ENCODE measurements at places on chromosomes 16 and 17.

GRCh38 chr17:12644623-12645022 is 21.1 kb upstream of the MYOCD start:
- DNase-seq = no peak

- DNase-seq = no peak
Measured at GRCh38 chr17:1588821-1589585, 26.4 kb upstream of the PITPNA start.

GRCh38 chr16:4208341-4208751 is 33.5 kb downstream of the SRL start:
- DNase-seq = no peak

GRCh38 chr16:19781226-19781625 is 63.2 kb downstream of the IQCK start:
- no peak for DNase-seq

- no peak for DNase-seq
Measured at GRCh38 chr17:32497431-32498205, 10.8 kb downstream of the CDK5R1 start.

DNA sequence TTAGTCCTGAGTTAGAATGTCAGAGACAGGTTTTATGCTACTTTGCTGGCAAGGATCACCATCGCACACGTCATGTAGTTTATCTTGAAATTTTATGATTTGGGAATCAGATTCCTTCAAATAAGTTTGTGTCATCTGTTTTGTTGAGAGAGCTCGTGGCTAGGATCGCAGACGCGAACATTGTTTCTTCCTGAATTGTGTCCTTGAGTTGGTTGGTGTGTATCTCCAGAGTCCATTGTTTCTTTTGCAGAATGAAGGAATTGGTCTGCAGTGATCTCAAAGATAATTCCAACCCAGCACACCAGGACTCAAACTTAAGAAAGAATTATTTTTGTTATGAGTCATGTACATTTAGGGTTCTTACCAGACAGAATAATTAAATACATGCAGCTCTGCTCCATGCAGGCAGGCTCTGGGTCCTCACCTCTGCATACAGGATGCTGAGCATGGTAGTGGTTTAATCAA is 51.6 kb downstream of the PRKCA start:
- DNase-seq = no peak

DNA sequence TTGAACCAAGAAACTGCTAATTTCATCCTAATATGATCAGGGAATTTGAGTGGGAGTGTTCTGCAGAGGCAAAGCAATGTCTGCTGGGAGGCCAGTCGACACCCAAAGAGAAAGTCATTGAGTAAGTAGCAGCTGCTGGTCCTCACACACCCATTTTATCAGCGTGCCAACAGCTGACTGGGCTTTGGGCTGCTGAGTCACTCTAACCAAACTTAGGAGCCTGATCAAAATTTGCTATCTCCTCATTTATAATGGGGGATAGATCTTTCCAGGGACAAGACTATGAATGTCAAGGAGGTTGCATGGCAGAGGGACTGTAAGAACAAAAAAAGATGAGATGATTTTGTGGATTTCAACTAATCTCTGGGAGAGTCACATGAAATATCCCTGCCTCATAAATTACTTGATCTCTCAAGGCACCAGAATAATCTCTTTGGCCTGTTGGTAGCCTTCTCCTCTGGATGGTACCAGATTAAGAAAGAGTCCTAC is 32.9 kb downstream of the CPSF4L start:
- DNase-seq = no peak

DNA sequence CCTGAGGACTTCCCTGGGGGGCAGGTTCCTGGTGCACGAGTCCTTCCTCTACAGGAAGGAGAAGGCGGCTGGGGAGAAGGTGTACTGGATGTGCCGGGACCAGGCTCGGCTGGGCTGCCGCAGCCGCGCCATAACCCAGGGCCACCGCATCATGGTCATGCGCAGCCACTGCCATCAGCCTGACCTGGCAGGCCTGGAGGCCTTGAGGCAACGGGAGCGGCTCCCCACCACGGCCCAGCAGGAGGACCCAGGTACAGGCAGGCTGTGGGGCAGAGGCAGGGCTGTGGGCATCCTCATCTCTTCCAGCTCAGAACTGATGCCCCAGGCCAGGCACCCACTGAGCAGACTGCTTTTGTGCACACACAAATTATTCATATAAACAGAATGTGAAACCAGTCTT is 25.9 kb upstream of the KREMEN2 start:
- no peak for DNase-seq

DNA sequence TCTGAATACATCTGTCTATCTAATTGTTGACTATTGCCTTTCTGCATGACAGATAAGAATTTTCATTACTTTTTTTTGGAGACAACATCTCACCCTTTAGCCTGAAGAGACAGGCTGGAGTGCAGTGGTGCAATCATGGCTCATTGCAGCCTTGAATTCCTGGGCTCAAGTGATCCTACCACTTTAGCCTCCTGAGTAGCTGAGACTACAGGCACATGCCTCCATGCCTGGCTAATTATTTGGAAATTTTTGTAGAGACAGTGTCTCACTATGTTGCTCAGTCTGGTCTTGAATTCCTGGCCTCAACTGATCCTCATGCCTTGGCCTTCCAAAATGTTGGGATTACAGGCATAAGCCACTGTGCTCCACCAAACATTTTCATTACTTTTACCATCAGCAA is 99.8 kb upstream of the ELAC2 start:
- DNase-seq = no peak

DNA sequence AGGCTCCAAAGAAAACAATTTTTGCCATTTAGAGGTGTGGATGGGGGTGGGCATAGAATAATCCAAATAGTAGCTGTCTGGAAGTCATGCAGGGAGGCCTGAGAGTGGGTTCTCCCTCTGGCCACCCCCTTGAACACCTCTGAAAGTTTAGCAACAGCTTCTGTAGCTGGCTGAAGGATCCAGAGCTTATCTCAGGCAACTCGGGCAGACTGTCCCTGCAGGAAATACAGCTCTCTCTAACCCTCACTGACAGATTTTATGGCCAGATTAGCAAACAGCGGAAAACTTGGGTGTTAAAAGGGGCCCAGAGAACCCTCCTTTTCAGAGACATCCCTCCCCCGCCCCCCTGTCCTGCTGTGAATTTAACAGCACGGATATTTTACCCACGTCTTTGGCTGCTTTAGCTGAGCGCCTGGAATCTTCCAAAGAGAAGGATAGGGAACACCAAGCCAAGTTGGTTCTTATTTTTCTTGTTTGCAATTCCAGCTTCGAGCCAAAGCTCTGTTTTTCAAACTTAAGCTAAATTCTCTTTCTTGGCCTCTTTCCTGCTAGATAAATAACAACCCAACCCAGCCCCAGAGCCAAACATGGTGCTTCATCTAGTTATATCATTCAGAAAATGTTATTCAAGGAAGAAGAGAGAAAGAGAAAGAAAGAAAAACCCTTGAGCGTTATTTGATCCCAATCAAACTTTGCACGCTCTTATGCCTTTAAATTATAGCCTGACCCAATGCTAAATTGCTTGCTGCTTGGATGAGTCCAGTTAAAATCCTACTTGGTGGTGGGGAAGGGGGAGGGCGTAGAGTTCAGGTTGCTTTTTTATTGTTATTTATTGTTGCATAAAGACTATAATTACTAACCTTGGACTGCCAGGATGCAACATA is 2.3 kb upstream of the HOXB2 start:
- DNase-seq = no peak

DNA sequence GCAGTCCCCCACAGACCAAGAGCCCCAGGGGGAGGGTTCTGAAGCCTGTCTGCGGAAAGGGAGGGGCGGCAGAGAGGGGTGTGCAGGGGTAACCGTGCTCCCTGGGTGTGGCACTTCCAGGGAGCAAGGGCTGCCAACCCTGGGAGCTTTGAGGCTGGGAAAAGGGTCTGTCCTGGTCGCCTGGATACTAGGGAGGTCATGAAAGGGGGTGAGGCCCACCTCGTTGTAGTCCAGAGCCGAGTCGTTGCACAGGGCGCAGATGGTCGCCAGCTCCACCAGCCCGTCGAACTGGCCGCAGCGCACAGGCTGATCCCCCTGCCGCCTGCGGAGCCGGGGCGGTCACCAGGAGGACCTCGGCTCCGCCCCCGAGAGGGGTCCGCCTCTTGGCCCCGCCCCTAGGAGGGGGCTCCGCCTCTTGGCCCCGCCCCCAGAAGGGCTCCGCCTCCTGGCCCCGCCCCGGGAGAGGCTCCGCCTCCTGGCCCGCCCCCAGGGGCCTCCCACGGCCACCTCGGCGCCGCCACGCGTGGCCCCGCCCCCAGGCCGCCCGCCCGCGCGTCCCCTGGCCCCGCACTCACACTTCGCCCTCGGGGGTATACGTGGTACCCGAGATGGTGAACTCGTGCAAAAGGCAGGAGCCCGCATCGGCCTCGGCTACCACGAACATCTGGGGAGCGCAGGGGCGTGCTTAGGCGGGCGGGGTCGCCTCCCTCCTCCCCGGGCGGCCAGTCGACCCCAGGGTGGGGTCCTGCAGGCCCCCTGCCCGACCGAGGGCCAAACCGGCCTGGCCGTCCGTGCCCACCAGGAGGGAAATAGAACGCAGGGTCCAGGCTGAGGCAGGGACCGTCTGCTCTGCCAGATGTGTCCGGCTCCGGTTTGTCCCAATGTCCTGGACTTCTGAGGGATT is 19.5 kb downstream of the ATP2A3 start:
- no peak for DNase-seq

DNA sequence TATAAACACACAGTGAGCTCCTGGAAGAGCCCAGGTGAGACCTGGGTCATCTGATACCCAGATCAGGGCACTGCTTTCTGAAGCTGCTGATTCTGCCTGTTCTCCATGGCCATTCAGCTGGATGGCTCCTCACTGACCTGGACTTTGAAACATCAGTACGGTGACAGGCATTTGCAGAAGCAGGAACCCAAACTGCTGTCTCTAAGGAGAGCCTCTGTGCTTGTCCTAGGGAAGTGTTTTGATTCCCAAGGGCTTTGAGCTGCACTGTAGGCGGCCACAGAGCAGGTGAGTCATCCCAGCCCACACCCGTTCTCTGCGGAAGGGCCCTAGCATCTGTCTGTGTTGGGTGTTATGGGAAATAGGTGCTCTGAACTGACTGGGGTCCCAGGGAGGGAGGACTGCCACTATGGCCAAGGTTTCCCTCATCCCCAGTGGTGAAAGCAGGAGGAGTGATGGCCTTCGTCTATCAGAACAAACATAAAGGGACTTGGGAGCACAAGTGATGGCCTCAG is 60.7 kb upstream of the ADCY9 start:
- no peak for DNase-seq

- DNase-seq = peak; percentile 13
Measured at GRCh38 chr16:49281843-49282642, 405 bp upstream of the CBLN1 start.

Measured in urinary bladder (tissue), 4 donors.